ENCODE measurements at places on chromosomes 1 and 21.

DNA sequence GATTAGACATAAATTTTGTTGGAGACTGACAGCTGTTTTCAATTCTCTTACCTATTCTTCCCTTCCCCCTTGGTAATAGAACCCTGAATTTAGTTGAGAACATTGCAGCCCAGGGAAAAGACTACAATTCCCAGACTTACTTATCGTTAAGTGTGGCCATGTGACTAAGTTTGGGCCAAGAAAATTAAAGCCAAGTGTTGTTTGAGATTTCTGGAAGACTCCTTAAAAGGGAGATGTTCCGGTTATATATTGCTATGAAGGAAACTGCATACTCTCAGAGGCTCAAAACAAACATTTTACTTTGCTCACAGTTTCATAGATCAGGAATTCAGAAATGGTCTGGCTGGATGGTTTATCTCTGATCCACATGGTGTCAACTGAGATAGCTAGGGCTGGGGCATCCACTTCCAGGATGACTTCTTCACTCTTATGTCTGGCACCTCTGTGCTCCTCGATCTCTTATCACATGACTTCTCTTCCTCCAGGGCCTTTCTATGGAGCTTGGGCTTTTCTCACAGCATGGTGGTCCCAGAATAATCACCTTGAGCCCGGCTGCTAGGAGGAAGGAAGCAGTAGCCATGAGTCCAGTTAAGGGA is 22.4 kb upstream of the CD34 start:
- DNase-seq = no peak

- DNase-seq = no peak
Measured at GRCh38 chr1:225427235-225428067, at the start of gene LBR. Gene LBR (minus strand): TSS chr1:225428038. CDS start chr1:225424075, 3,963 bp downstream.

GRCh38 chr1:156608036-156608674 is 6.9 kb upstream of the GPATCH4 start:
- peak; percentile 84 for DNase-seq

DNA sequence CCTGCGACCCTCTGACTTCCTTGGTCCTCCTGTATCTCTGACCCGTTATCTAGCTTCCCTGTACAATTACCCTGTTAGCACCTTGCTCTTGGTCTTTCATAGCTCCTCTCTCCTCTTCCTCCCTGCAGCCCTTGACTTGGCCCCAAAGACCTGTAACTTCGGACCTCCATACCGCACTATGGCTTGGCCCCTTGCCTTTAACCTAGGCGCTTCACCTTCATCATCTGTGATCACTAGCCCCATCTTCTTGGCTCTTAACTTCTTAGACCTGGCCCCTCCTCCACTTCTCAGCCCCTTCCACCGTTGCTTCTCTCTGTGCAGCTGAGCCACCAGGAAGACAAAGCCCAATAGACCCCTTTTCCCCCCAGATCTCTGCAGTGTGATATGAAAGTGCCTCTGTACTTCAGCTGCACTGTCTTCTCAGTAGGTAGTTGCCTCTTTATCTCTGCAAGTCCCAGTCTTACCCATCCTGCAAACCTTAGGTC is 740 bp downstream of the ZNF691 start:
- DNase-seq = no peak

- no peak for DNase-seq
Measured at GRCh38 chr1:230798491-230798890, 51.3 kb downstream of the CAPN9 start.

GRCh38 chr1:43414634-43415223 is 25.0 kb downstream of the SZT2 start:
- DNase-seq = peak; percentile 43

DNA sequence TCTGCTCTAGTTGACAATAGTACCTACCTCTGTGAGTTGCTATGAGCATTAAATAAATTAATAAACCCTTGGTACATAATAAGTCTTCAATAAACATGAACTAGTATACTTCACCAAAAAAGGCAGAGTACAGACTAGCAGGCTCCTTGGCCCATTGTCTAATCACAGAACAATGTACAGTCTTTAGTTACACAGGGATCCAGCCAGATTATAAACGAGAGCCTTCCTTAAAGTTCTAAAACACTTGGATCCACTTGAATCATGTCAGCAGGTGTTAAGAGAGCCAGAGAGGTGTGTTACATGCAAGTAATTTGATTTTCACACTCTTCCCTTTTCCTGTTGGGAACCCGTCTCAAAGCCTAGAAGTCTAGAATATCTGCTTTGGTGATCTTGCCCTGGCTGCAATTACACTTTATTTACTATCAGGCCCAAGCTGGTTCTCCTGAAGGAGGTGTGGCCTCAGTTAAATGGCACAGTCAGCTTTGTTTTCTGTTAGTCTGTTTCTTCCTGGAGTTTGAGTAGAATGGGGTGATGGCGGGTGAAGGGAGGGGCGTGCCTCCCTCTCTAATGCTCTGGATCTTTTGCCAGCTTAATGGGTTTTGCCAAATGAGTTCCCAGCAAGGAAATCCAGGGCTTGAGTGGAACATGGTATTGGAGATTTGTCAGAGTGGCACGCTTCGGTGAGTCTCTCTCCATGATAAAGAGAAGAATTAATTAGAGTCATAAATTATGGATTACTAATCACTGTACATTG is 570.9 kb upstream of the CAMK1G start:
- no peak for DNase-seq

DNA sequence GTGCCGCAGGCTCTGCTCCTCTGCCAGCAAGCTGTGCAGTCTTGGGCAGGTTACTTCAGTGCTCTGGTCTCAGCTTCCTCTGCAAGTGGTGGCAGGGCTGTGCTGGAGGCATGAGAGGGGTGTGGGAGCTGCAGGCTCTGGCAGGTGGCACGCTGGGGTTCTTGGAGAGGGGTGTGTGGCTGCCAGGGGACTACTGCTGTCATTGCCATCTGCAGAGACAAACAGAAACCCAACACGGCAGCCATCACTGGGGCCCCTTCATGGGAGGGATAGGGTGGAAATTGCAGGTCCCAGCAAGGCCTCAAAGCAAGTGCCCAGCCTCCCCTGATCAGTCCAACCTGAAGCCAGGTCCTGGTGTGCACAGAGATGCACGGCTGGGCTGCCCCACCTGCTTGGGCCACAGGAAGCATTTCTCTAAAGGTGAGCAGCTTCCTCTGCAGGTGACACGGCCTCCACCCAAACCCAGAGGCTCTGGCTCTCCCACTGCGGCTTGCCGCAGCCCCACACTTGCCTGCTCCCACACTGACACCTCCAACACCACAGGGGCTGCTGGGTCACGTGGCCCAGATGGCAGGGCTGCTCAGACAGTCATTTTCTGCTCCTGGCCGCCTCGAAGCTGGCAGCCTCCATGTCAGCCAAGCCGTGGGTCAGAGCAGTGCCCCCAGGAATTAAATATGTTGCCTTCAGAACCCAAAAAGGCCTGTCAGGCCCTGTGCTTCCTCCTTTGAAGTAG is 4.1 kb upstream of the COL6A2 start:
- no peak for DNase-seq

DNA sequence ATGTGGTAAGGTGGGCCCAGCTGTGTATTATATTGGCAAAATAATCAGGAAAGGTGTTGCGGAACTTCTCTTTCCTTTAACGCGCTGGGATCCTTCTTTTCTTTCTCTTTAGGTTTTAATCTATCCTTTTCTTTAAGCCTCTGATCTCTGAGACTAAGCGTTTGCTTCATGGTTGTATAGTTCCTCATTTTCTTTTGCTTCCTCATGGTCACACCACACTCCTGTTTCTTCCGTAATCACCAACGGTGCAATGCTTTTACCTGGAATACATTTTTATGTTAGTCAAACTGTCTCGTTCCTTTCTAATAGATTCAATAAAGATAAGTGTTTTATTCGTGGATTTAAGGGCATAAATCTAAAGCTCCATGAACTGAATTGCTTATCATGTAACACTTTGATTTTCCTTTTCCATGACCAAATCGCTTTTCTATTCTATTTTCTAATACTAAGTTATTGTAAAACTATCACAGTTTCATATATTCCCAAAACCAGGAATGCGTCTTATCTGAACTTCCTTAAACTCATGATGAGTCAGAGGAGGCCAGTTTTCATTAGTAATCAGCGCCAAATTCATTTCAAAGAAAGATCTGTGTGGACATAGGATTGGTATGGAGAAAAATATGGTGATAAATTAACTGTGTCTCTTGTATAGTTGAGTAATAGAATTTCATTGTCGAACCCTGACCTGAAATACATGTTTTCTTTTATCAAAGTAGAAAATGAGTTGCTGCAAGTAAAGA is 12.2 kb downstream of the SDCCAG8 start:
- no peak for DNase-seq

GRCh38 chr1:202553560-202554038 is 156.7 kb downstream of the SYT2 start:
- DNase-seq = no peak

DNA sequence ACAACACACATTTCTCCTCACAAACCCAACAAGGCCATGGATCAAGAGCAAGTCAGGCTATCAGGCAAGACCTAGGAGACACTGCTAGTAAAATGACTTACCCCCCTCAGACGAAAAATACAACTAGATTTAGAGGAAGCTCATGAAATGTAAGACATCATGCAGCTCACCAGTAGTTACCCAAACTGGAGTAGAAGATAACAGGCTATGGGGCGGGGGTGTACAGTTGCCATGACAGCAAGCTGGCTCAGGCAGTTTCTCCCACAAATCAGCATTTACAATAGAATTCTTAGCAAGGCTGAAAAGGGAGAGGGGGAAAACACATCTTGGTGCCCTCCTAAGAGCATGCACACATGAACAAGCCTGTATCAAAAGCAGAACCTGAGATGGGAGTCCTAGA is 13.9 kb downstream of the TPM3 start:
- no peak for DNase-seq

GRCh38 chr1:66927528-66927927 is 2.7 kb downstream of the MIER1 start:
- DNase-seq = no peak

DNA sequence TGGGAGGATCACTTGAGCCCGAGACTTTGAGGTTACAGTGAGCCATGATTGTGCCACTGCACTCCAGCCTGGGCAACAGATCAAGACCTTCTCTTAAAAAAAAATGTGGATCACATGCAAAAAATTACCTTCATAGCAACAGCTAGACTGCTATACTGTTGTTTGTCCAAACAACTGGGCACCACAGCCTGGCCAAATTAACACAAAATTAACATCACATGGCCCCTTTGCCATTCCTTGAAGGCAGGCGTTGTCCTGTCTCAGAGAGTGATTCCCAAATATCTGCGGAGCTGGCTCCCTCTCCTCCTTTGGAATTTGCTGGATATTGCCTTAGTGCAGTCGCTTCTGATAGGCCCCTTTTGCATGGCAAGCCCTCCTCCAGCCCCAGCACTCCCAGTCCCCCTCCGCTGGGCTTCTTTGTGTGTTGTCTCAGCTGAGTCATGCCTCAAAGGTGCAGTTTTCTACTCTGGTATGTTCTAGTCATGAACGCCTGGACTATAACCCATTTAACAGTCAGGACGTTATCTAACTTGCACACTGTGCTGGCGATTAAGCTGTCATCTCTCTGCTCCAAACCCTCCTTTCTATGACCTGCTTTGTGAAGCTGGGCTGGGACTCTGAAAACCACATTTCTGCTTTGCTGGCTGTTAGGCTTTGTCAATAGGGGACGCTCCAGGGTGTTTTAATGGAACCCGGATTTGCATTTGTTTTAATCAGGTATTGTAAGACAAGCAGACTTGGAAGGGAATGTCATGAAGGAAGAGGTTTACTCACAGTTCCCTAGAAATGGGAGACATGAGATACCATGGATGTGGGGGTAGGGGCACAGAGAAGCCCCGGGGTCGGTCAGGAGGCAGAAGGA is 20.1 kb upstream of the HPCAL4 start:
- no peak for DNase-seq

- DNase-seq = no peak
Measured at GRCh38 chr1:175635092-175635491, 108.3 kb downstream of the TNR start.

DNA sequence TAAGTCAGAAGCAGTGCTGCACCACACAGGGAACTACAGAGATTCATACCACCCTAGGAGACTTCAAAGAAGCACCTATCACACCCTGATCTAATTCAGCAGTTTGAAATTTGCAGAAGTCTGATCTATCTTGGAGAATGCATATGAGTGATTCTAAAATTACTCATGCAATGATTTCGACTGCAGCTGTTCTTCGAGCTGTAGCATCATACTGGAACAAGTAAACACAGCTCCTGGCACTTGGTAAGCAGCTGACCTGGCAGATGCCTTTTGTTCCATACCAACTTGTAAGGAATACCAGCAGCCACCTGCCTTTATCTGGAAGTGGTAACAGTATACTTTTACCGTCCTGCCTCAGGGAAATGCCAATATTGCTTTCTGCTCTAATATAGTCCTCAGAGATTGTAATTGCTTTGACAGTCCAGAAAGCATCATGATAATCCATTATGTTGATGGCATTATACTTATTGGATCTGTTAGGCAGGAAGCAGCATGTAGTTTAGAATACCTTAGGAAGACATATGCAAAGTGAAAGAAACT is 25.7 kb downstream of the AADACL4 start:
- no peak for DNase-seq

GRCh38 chr1:169111472-169111871 is 5.0 kb downstream of the ATP1B1 start:
- DNase-seq = no peak

- no peak for DNase-seq
Measured at GRCh38 chr21:20730441-20730840, 267.8 kb upstream of the NCAM2 start.

DNA sequence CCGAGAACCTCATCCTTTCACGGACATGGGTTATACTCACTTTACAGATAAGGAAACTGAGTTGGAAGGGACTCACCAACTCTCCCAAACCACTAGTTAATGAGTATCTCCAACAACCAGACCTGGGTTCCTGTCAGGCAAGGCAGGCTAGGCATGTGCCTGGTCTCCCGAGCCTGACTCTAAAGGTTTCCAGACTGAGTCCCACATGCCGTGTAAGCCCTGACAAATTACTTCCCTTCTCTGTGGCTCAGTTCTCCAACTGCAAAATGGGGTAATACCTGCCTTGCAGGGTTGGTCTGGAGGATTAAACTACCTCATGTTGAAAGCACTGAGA is 34.3 kb downstream of the SSBP3 start:
- DNase-seq = no peak

GRCh38 chr1:43015269-43015668 is 56.6 kb upstream of the SLC2A1 start:
- DNase-seq = no peak

GRCh38 chr21:31778546-31778945 is 46.6 kb upstream of the SCAF4 start:
- DNase-seq = no peak

- DNase-seq = no peak
Measured at GRCh38 chr1:41560496-41560895, 76.0 kb upstream of the EDN2 start.

GRCh38 chr1:3922851-3923250 is 22.8 kb upstream of the C1orf174 start:
- no peak for DNase-seq

- no peak for DNase-seq
Measured at GRCh38 chr1:51347398-51348146, 17.2 kb upstream of the TTC39A start.
